ENCODE measurements at places on chromosomes 3 and 15.

- DNase-seq, result no peak
Measured at GRCh38 chr3:178170698-178171535, 365.3 kb upstream of the KCNMB2 start.

DNA sequence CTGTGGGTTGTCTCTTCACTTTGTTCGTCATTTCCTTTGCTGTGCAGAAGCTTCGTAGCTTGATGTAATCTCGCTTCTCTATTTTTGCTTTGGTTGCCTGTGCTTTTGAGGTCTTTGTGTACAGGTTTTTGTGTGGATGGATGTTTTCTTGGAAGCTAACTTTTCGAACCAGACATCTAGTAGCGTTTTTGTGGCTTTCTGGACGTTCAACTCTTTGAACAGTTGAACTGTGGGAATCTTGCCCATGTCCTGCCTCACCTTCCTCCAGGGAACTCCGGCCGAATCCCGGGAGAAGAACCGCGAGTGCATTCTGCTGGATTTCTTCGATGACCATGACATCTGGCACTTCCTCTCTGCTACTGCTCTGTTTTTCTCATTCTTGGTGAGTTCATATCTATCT lies 70.6 kb downstream of the USF3 start:
- DNase-seq, result no peak

DNA sequence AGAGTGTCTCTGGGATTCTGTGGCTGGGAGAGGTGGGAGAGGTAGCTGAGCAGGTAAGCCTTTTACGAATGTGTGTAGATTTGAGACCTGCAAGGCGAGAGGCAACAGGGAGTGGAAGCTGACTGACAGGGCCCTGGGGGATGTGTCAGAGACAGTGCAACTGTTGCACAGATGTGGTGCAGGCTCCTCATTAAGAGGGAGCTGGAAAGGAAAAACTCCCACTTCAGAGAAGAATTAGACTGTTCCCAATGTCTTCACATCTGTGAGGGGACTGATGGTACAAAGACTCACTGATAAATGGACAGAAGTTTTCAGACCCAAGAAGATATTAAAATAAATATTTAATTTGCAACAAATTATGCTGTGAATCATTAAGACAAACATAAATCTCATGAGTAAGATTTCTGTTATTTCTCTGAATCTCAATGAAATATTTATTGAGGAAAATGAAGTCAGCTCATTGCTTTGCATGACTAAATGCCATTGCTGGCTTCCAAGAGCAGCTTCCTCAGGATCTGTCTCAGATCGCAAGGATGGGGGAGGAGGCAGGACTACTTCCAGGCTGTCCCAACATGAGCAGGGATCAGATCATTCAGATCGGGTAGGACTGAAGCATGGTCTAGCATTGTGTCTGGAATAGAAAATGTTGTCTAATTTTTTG lies 127.3 kb upstream of the ROPN1 start:
- no peak for DNase-seq

DNA sequence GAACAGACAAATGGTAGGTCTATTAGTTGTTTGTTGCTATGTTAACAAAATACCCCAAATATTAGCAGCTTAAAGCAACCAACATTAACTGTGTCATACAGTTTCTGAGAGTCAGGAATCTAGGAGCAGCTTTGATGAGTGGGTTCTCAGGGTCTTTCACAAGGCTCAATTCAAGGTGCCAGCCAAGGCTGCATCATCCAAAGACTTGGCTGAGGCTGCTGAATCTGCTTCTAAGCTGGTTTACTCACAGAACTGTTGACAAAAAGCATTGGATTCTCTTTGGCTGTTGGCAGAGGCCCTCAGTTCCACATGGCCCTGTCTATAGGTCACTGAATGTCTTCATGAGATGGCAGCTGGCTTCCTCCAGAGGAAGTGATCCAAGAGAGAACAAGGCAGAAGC lies 40.3 kb upstream of the TSC22D2 start:
- no peak for DNase-seq

All from WERI-Rb-1 (cell line).